Left renal pelvis (tissue), 4 donors: ENCODE measurements at places on chromosomes 3 and 15.

GRCh38 chr3:194952841-194953241 is 267.2 kb downstream of the FAM43A start:
- no peak for DNase-seq

DNA sequence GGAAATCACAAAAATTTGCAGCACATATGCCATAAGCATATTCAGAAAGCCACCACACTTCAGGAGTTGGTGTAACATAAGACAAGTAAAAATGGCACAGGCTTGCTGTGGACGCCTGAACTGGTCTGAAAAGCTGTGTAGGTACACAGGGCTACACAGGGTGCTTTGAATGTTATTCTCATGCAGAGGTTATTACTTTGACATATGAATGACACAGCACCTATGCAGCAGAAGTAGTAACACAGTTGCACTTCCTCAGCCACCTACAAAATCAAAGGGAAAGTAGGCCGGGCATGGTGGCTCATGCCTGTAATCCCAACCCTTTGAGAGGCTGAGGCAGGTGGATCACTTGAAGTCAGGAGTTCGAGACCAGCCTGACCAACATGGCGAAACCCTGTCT is 54.5 kb downstream of the OSBPL10 start:
- no peak for DNase-seq

GRCh38 chr3:4398120-4398940 is 68.7 kb downstream of the SUMF1 start:
- DNase-seq, result peak; percentile 33

DNA sequence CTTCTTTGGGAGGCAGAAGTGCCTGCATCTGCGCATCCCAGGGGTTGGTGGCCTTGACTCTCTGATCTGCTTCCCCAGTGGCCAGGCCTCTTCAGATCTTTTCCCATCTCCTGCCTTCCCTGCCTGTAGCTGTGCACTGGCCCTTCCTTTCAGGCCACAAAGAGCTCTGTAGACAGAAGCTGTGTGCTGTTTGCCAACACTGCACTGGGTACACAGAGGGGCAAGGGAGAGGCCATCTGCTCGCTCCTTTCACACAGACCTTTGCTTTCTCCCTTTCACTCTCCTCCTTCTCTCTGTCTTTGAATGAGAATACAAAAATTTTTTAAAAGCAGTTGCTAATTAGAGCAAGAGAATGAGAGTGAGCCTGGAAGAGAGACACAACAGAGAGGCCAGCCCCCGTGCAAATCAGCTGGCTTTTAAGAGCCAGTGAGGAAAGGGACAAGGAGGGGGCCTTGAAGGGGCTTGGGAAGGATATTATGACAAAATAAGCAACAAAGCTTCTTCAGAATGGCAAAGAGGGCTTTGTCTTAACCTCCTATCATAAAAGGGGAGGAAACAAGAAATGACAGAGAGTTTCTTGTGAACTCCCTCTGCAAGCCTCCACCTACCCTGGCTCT is 170.9 kb downstream of the EPHB1 start:
- no peak for DNase-seq

GRCh38 chr15:45606841-45607240 is 19.7 kb downstream of the BLOC1S6 start:
- DNase-seq, result no peak

GRCh38 chr15:59751552-59752413 is 62.7 kb upstream of the BNIP2 start:
- DNase-seq, result no peak

- DNase-seq, result no peak
Measured at GRCh38 chr3:53073553-53074365, 27.9 kb upstream of the SFMBT1 start.

- no peak for DNase-seq
Measured at GRCh38 chr3:86481031-86481430, 509.9 kb downstream of the VGLL3 start.

DNA sequence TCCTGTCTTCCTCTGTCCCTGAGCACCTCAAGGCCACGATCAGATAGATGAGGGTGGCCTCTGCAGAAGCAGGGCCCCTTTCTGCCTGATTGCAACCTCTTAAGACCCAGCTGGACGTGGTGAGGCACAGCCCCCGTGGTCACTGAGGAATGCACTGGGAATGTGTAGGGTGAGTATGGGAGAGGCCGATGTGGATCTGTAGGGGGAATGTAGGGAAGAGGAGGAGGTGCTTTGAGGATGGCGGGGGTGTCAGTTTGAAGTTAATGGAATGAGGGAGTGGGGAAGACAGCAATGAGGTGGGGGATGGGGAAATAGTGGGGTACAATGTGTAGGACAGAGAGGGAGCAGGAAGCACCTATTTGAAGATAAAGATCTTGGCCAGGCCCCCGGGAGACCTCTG is 785 bp upstream of the IQCF5 start:
- DNase-seq, result no peak

GRCh38 chr15:66964111-66964738 is 101.2 kb upstream of the SMAD3 start:
- DNase-seq, result no peak

DNA sequence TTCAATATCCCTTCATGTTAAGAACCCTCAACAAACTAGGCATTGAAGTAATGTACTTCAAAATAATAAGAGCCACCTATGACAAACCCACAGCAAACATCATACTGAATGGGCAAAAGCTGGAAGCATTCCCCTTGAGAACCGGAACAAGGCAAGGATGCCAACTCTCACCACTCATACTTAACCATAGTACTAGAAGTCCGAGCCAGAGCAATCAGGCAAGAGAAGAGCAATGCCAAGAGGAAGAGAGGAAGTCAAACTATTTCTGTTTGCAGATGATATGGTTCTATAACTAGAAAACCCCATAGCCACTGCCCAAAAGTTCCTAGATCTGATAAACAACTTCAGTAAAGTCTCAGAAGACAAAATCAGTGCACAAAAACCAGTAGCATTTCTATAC is 161.9 kb downstream of the UBE2E2 start:
- DNase-seq, result no peak

GRCh38 chr15:69524296-69524695 is 71.7 kb downstream of the RPLP1 start:
- no peak for DNase-seq
